Daoy (cell line): ENCODE measurements at places on chromosomes 7 and 10. TPM values are rescaled to one million over a fixed set of nuclear protein-coding genes. Genes with fewer than 3 reads are reported as not detected.

DNA sequence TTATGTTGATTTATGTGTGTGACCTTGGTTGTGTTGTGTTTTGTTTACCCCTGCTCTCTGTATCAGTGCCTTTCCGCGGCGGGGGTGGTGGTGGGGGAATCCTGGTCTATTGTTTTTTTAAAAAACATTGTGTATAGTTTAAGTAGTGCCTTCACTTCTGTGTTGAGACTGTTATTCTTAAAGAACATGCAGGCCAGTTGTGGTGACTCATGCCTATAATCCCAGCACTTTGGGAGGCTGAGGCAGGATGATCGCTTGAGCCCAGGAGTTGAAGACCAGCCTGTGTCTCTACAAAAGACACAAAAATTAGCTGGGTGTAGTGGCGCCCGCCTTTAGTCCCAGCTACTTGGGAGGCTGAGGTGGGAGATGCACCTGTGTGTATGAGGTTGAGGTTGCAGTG, 429.0 kb upstream of the LRGUK start:
- DNase-seq: no peak

DNA sequence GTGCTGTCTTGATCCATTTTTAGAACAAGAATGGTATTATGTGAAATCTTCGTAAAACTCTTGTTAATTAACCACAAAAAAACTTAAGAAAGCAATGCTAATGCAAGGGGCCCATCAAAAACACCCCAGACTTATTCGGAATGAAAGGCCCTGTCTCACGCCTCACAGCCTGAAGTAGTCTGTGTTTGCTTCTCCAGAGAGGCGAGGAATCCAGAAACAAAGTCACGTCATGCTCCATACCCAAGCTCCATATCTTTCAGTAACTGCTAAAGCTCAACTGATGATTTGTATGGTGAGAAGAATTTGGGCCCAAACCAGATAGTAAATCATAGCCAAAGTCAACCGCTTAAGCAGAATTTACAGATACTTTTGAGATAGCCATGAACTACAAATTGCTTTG, 155.4 kb downstream of the ATE1 start:
- no peak for DNase-seq

Gene LOXL4
- 0.97 and 1.3 TPM in 2 replicates for total RNA-seq

DNA sequence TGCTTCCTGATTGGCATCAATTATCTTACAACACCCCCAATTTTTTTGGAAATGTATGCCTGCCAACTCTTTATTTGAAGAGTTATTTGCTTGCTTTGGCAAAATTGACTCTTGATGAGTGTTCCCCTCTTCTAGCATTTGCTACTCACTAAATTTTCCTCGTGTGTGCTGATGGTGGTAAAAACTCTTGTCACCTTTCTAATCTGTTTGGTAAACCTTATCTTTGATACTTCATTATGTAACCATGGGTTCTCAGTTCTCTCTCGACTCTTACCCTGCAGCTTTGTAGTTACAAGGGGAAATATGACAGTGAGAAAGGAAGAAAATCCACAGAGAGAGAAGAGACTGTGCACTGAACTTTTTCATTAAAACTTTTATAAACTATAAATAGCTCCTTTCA, 102.5 kb downstream of the CDK14 start:
- DNase-seq: no peak

- DNase-seq: no peak
Measured at GRCh38 chr10:114398587-114399331, 5.5 kb downstream of the AFAP1L2 start.

- no peak for DNase-seq
Measured at GRCh38 chr10:88330174-88330573, 252.9 kb downstream of the RNLS start.

DNA sequence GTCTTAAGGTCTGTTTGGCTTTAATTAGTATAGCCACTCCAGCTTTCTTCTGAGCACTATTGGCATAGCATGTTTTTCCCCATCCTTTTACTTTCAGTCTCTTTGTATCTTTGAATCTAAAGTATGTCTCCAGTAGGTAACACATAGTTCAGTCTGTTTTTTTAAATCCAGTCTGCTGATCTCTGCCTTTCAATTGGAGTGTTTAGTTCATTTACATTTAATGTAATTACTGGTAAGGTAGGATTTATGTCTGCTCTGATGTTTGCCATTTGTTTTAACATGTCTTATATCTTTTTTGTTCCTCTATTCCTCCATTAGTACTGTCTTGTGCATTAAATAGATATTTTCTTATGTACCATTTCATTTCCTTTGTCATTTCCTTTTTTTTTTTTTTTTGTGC, 72.5 kb downstream of the EXOC6 start:
- no peak for DNase-seq

DNA sequence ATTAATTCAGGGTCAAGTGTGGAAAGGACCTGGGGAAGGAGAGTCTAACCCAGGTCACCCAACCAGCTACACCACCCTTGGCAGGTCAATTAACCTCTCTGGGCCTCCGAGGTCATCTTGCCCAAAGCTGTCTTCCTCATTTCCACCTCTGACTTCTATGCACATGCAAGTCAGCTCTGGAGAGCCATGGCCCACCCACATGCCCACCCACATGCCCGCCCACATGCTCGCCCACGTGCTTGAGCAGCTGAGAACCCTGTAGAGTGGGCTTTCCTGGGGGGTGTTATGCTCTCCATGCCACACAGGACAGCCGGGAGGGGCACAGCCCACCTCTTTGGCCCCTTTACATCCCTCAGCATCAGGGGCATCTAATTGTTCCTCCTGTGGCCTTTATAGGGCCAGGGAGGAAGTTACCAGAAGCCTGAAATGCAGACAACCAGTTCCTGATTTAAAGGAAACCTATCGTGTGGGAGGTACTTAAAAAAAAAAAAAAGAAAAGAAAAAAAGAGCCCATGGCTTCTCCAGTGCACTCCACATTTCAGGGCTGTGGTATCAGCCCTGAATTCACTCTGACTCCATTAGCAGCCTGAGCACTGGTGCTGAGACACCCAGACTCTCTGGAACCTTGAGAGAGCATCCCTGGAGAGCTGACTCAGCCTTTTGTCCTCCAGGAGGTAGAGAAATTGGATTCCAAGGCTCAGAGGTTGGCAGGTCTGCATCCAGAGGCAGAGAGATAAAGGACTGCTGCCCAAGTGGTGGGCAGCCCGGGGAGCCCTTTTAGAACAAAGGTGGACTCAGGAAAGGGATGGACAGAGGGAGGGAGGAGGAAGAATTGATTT, 176.2 kb upstream of the ZMIZ1 start:
- DNase-seq: no peak

Gene NPS
- total RNA-seq: not detected in 2 replicates

DNA sequence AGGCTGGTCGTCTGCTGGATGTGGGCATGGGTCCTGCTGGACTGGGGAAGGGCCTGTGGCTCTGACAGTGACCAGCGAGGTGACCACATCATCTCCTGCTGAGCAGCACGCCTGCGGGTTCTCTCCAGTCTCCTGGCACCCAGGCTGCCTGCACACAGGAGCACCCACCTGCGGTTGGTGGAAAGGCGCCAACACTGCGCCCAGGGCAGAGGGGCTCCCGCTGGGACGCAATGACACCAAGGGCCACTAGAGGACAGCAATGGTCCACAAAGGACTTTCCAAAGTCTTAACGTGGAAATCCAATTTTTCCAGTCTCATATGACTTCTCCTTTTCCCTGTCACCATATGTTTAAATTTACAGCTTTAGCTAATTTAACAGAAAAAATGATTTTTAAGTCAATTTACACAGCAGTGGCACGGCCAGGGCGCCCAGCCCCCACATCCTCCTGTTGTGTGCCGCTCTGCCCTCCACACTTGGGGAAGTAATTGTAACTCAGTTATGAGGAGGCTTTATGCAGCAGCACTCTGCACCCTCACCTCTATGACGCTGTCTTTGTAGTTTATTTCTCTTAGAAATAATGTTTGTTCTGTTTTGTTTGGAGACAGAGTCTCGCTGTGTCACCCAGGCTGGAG, 38.1 kb downstream of the CFAP46 start:
- peak; percentile 53 for DNase-seq

- DNase-seq: no peak
Measured at GRCh38 chr10:130720235-130720634, 584.0 kb downstream of the GLRX3 start.

DNA sequence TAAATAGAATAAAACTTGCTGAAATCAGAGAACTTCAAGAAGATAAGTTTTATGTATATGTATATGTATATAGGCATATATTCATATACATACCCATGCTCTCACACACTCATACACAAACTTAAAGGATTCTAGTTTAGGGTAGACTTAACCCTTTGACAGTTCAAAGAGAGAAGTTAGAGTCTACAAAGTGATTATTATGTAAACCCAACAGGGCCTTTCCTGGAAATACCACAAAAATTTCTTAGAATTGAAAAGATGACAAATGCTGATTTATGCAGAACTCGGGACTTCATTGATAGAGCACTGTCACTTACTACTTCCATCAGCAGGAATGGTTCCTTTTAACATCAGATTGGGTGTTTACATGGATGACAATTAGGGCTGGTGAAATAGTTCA, 763.5 kb downstream of the AUTS2 start:
- no peak for DNase-seq

GRCh38 chr10:88473989-88474883, 108.9 kb downstream of the RNLS start:
- DNase-seq: no peak

Gene LIPJ
- not detected in 2 replicates for total RNA-seq

GRCh38 chr7:8147760-8148463, 114.1 kb downstream of the ICA1 start:
- DNase-seq: no peak

DNA sequence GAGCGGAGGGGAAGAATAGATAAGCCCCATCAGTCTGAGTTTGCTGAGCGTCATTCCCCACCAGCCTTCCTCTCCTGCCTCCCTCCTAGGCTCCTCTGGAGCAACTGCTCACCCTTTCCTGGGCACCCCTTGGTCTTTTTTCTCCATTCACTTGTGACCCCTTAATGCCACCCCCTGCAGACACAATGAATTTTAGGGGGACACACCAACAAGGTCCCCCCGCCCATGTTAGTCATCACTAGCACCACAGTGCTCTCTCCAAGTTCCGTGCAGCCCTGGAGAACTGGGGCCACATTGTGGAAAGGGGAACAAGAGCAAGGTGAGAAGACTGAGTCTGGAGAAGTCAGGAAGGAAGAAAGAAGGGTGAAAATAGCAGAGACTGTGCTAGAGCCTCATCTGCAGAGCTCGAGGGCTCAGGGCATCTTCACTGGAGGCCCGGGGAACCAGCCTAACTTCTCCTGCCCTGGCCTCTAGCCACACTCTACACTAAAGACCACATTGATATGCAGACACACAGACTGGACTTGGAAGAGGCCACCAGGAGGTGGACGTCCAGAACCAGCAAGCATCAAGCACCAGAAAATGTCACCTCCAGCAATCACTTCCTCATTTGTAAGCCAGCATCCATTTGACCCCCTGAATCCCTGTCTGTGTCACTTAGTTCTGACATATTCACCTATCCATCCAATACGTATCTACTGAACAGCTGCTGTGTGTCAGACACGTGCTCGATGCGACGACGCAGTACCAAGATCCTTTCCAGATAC, 17.5 kb downstream of the RGR start:
- no peak for DNase-seq

GRCh38 chr10:125035136-125035535, 93.2 kb downstream of the ZRANB1 start:
- peak; percentile 79 for DNase-seq

Gene ELMO1
- 7.0 and 25.3 TPM in 2 replicates for total RNA-seq

DNA sequence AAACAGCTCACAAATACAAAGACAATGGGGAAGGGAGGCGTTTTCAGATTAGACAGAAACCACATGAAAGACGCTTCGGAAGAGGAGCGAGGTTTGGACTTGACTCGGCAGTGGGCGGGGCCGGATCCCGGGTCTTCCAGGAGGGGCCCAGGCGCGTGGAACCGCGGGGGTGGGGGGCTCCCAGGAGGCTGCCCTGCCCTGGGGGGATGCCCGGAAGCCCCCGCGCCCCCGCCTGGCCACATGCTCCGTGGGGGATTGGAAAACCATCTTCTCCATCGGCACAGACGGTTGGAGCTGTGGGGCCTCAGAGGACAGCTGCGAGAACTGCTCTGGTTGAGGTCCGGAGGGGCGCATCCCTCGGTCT, 186.0 kb upstream of the SHH start:
- DNase-seq: no peak

Gene CPVL
- 35.4 and 40.5 TPM in 2 replicates for total RNA-seq

DNA sequence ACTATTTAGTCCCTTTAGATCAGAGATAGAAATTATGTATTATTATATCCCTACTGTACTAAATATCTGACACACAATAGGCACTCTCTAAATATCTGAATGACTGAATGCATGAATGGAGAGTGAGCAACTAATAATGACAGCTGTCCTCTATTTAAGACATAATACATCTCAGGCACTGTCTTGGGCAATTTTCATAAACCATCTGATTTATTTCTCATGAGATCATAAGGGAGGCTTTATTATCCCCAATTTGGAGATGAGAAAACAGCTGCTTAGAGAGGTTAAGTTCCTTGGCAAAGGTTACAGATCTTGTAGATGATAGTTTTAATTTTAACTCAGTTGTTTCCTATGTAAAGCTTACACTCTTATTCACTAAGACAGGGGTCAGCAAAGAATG, 570.6 kb downstream of the GRM8 start:
- DNase-seq: no peak

GRCh38 chr7:12731775-12732174, 44.3 kb downstream of the ARL4A start:
- DNase-seq: no peak

DNA sequence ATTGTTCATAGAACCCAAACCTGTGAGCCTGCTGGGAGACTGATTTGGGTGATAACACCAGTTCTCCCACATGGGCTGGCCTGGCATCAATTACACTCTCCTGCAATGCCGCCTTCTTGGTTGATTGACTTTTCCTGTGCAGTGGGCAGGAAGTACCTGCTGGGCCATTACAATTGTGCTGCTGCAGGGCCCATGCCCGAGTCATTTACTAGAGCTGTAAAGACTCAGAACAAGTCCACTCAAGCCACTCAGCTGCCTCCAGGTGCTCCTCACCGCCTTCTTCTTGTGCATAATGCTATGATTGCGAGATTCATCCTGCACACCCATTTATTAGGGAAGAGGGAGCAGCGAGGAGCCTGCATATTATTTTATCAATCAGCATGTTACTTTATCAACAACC, 264.0 kb downstream of the TCERG1L start:
- DNase-seq: no peak

GRCh38 chr10:89644691-89644966, 413 bp downstream of the PANK1 start:
- DNase-seq: no peak

DNA sequence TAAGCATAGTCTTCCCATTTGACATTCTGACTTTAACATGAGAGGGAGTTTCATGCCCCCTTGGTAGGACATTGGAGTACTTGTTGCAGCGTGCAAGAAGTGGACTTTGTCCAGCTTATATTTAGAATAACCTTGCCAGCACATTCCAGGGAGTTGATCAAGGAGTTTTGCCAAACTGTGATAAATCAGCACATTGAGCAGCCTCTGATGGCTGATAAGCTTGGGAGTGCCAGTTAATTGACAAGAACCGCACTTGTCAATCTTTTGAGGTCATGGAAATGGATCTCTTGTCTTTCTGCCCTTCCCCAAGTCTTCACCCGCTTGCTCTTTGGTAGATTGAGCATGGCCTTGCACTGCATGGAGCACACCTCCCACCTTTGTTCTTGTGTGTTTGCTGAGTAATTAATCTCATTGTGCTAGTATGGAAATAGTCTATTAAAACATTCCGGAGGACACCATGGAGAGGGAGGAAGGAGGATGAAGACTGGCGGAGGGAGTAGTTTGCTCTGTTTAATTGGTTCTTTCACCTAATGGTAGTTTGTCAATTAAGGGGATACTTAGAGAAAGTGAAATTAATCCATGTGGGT, 668.5 kb upstream of the GALNT17 start:
- no peak for DNase-seq
